ENCODE measurements at places on chromosomes 12 and 14. TPM values are rescaled to one million over a fixed set of nuclear protein-coding genes. Genes with fewer than 3 reads are reported as not detected.

DNA sequence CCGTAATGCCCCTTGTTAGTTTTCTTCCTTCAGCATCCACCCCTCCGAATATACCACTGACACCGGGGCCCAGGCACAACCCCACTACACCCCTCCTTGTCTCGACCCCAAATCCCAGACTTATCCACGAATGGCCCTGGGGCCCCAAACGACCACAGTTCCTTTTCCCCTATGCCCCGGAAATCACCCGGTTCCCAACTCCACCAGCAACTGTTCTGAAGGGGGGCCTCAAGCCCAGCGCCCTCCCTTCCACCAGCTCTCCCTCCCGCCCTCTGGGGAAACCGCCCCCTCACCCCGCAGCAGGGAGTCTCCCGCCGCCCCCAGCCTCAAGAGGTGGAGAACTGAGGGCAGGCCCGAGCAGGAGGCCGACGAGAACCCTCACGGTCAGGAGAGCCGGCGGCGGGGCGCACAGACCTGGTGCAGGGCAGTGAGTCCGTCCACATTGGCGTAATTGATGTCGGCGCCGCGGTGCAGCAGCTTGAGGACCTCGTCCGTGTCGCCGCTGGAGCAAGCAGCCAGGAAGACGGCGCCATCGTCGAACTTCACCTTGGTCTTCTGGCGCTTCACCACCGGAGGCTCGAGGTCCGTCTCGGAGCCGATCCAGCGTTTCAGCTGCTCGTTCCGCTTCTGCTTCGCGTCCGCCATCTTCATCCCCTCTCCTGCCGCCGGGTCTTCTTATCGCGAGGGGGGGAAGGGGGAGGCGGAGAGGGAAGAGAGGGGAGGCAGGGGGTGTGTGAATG, 446 bp downstream of the PPP1R12A start:
- peak; percentile 36 for DNase-seq

- DNase-seq: no peak
Measured at GRCh38 chr14:90332271-90332584, 487 bp upstream of the NRDE2 start.

DNA sequence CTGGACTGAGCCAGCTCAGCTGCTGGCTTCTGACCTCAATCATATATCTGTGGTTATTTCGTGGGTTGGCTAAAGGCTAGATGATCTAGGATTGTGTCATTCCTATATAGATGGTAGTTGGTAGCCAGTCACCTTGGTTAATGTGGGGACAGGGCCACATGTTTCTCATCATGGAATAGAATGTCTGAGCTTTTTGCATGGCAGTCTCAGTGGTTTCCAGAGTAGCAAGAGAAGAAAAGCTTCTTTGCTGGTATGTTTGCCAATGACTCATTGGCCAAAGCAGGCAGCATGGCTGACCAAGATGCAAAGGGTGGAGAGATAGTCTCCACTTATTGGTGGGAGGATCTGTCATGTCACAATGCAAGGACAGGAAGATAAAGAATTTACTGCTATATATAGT, 746.4 kb upstream of the FLRT2 start:
- no peak for DNase-seq

DNA sequence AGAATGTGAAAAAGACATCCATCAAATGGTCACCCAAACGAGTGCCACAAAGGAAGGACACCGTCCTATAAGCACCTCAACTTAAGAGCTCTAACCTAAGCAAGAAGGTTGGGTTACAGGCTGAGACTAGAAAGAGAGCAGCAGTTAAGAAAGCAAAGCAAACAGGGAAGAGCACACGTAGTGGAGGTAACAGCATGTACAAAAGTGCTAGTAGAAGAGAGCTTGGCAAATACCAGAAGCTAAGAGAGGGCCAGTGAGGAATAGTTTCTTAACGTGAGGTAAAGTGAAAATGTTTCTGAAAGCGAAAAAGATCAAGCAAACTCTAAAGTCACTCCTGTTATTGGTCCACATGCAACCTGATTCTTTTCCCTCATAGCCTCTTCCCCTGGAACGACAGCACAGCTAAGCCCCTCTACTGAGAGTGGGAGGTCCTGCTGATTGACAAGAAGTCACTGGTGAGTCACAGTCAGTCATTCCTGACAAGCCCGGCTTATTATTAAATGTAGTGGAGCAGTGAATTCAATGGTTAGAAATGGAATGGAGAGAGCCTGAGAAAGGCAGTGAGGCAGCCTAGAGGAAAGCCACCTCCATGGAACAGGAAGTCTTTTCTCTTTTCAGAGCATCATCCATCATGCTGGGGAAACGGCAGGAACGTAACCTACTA, 204.4 kb downstream of the SLC25A21 start:
- no peak for DNase-seq

DNA sequence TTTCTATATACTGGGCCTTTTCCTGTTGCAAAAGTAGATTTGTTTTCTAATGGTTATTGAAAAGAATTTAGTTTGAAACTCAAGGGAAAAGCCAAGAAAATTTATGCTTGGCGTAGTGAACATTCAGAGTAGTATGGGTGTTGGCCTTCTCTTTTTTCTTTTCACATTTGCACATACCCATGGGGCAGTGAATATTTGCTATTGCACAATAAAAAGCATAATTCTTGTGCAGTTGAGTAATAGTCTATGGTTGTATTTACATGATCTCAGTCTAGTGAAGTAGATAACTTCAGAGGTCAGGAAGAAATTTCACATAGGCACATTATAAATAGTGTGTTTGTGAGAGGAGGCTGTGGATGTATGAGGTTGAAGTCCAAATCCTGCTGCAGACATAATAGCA, 158.1 kb downstream of the FLRT2 start:
- peak; percentile 31 for DNase-seq

- no peak for DNase-seq
Measured at GRCh38 chr12:64218597-64218996, 3.5 kb downstream of the KICS2 start.

Gene PYGL
- 70.4 TPM for total RNA-seq

DNA sequence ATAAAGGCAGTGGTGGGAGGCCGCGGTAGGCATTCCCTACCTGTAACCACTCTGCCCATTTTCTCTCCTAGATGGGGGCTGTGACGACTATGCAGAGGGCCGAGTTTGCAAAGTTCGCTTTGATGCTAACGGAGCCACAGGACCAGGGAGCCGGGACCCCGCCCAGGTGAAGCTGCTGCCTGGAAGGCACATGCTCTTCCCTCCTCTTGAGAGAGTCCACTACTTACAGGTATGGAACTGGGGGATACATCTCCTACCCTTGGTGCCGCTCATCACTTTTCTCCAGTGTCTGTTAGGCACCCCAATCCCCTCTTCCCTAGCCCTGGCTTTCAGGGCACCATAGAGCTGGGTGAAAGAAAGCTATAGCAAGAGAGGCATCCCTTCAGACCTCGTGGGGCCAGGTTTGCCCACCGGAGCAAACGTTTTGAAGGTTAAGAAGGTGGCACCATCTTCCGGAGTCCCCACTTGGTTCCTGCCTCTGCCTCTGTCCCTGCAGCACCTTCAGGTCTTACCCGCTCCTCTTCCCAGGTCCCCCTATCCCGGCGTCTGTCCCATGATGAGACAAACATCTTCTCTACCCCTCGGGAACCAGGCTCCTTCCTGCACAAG, 2.0 kb upstream of the P3H3 start:
- DNase-seq: no peak

Gene CD163
- not detected for total RNA-seq

Gene KIF5A
- 0.18 TPM for total RNA-seq

- DNase-seq: peak; percentile 18
Measured at GRCh38 chr12:113007166-113007565, 28.8 kb downstream of the OAS2 start.

- peak; percentile 20 for DNase-seq
Measured at GRCh38 chr12:32039347-32039746, 67.3 kb upstream of the BICD1 start.

Gene PRPF39
- total RNA-seq: 29.6 TPM

Gene PEX5
- 18.6 TPM for total RNA-seq

Gene ARL1
- 126 TPM for total RNA-seq

DNA sequence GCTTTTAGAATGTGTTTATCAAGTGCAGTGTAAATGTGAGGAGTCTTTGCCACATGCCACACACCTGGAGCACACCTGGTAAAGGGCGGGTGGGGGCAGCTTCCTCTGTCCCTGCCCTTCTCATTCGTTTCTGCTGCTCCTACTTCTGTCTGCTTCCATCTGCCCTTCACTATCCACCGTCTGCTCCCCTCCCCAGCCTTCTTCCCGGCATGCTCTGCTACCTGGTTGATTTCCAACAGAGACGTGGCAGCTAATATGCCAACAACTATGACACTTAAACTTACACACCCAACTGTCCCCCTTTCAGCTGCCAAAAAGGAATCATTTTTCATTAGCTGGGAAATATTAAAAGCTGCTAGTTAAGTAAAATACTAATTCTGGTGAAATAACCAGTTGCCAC, 9.1 kb upstream of the CARMIL3 start:
- no peak for DNase-seq

DNA sequence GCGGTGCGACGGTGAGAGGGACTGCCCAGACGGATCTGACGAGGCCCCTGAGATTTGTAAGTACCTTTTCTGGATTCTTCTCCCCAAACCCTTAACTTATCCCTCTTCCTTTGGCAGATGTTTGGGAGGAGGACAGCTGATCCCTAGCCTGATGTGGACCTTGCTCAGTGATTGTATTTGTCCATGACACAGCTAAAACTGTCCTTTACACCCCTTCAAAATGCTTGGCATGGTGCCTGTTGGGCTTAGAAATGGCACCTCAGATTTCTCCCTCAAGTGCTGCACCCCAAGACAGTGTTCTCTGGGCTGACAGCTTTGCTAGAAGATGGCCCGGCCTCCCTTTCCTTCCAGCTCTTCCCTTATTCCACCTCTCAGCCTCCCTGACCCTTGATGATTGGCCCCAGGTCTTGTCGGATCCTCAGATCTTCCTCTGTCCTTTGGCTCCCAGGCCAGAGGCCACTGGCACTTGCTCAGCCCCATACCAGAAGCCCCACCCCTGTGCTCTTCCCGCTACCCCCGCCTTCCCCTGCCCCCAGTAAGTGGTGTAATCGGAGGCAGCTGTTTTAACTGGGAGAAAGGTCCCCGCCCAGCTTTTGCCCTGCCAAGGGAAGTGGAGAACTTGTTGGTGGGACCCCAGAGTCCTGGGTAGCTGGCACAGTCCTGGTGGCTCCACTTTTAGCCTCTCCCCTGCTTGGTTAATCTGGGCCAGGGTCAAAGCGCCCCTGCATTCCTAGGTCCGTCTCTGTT, 8.7 kb downstream of the LRP1-AS start:
- no peak for DNase-seq

Gene AQP6
- not detected for total RNA-seq

- DNase-seq: peak; percentile 85
Measured at GRCh38 chr12:55970775-55971174, 3.1 kb upstream of the RAB5B start.

- DNase-seq: no peak
Measured at GRCh38 chr14:74652541-74652940, 40.5 kb upstream of the LTBP2 start.

Gene CLECL1
- not detected for total RNA-seq

DNA sequence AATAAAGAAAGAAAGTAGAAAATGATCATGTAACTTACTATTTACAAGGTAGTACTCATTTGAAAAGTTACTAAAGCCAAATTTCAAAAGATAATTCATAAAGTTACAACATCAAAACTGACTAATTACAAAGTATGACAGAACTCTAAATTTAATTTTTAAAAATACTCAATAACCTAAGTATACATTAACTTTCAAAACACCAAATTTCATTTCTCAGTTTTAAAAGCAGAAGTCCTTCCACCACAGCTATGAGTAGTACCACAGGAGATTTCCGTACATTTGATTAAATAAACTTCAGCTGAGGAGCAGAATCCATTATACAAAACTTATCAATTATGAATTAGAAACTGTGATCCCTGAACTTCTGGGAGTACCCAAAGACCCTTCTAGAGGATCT, 100.8 kb upstream of the BBS10 start:
- no peak for DNase-seq

Gene TEX52
- total RNA-seq: not detected

DNA sequence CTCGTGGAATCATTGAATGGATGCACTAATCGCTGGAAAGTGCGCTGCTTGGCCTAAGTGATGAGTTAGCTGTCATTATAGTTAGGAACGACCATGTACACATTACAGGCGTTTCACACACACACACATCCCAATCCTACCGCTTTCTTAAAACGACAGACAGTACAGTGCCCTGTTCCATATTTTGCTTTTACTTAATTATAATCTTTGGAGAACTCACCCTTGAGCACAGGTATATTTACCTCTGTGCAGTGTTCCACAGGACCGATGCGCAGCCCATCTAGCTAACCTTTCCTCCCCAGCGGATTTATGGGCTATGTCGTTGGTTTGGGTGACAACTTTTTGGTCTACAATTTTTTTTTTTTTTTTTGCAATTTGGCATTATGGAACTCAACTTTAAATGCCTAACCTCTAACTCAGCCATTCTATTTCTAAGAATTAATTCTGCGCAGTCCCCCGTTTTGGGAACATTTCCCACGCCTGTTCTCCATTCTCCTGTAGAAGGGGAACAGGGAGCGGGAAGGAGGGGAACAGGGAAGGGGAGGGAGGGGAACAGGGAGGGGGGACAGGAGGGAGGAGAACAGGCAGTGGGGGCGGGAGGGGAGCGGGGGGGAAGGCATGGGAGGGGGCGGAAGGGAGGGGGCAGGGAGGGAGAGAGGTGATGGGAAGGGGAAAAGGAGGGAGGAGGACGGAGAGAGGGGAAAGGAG, 663 bp upstream of the ULK1 start:
- no peak for DNase-seq

Gene DHRS2
- total RNA-seq: 0.18 TPM

DNA sequence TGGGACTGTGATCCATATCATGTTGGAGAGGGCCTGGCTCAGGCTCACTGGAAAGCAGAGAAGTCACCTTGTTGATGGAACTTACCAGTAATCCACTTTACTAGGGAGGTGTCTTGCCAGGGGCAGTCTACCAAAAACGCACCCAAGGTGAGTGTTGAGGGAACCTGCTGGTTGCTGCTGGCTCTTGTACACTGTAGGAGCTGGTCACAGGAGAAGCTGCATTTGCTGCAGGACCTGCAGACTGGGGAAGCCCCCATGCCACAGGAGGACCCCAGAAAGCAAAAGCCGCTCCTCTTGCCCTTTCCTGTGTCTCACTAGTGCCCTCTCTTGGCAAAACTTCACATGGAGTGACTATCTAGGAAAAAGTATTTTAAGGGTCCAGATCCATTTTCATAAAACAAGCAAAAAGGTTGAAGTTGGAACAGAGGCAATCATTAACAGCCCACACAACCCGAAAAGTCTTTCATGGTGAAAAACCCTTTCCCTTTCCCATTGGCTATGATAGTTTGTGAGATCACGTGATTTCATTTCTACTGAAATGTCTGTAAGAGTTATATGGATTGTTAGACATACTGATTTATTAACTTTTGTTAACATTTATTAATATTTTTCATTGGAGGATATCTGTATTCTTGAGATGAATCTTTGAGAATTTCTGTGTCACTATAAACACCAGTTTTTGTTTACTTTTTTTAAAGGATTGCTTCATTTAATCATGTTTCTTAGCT, 59.2 kb downstream of the RASSF8 start:
- DNase-seq: peak; percentile 36

DNA sequence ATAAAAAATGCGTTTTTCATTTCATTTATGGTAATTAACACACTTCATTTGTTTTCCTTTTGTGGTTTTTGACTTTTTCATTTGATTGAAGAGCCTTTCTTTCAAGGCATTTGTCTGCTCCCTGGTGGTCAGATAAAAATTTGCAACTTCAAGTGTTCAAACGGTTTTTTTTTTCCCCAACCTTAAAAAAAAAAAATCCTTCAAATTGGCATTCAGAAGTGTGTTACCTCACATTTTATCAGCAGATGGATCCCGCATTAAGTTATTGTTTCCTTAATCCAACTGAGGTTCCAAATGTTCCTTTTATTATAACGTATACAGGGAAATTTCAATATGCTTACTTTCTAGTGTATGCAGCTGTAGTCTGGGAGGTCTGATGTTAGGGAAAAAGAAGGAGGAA, 47.2 kb downstream of the MYF5 start:
- peak; percentile 66 for DNase-seq

GRCh38 chr12:25625146-25625545, 72.1 kb upstream of the LMNTD1 start:
- DNase-seq: no peak

All from IMR-90 (cell line).